ENCODE measurements at places on chromosomes 6 and 20.

DNA sequence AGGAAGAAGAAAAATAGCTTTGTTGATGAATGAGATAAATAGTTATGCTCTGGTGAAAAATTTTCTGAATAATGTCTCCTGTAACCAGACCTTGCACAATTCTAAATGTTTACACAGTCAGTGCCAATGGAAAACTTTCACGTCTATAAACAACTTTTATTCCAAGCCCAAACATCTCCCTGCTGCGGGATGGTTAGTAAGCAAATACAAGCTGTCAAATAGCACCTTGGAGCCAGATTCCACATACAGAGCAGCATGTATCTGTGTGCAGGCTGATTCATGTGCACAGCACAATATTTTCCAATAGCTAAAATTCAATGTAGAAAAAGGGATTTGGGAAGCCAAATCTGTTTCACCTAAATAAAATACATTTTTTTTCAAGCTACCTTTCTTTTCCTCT, 813.3 kb downstream of the HACE1 start:
- DNase-seq: no peak

- no peak for DNase-seq
Measured at GRCh38 chr6:112800439-112800838, 453.3 kb downstream of the RFPL4B start.

- no peak for DNase-seq
Measured at GRCh38 chr6:91691449-91691848, 1104.6 kb upstream of the MAP3K7 start.

DNA sequence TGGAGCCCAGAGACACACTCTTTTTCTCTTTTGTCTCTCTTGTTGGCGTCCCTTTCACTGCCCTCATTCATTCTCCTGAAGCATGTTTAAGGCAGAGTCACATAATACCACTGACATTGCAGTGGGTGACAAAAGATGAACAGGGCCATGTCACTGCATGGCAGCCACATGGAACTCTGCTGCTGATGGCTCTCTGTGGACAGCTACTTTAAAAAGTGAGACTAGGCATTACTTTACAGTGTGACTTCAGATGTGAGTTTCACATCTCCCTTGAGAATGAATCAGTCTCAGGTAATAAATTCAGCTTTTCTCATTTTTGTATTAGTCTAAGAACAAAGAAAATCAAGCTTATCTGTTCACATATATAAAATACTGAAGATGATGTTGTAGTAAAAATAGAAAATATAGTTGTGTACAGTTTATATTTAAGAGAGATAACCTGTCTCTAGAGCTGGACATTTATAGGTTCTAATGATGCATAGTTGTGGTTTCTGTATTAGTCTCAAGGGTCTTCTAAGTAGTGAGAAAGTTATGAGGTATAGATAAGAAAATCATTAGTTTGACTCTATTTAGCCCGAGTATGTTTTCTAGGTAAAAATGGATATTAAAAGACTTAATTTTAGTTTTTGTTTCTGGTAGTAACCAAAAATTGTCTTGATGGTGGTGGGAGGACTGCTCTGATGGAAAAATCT, 6.1 kb downstream of the MRS2 start:
- DNase-seq: no peak

DNA sequence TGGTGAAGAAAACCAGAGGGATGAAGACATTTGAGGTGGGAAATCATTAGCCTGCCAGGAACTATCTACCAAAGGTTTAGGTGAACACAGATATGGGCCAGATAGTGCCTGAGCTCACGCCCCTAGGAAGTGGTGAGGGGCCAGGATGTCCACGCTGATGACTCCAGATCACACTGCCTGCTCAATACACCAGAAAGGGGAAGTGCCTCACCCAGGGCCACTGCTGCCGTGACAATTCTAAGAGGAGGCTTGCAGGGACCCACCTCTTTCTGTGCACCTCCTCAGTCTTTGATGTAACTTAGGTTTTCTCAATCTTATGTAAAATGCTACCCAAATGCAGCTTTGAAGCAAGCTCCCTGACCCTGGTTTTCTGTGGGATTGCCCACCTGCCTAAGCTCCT, 5.4 kb upstream of the RAB44 start:
- no peak for DNase-seq

DNA sequence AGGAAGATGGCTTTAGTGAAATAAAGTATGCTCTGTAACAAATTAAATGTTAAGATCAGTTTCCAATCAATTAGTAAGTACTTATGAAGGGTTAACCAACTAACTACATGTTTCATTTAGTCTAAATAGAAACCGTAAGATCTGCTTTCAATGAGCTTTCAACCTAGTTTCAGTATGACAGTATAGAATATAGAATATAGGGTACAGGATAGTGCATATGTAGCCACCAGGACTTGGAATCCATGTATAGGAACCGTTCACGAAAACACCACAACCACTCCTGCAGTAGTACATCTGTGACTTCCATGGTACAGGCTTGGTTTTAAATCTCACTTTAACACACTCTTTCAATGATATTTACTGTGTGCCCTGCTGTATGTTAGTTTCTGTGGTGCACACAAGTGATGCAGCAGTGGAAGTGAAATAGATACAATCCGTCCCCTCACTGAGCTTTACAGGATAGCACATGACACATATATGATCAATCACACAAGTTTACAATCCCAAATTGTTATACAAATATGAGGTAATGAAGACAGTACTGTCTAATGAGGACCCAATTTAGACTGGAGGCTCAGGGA, 479.7 kb upstream of the MARCKS start:
- no peak for DNase-seq

- no peak for DNase-seq
Measured at GRCh38 chr6:118700531-118700930, 49.1 kb upstream of the CEP85L start.

GRCh38 chr6:27297857-27298730, 14.0 kb downstream of the POM121L2 start:
- no peak for DNase-seq

All from T-helper 22 cell (primary cell).